Astrocyte of the hippocampus (primary cell): ENCODE measurements at places on chromosomes 4 and X.

- DNase-seq = no peak
Measured at GRCh38 chr4:2363951-2364653, 54.3 kb downstream of the ZFYVE28 start.

GRCh38 chrX:19361701-19362100 lies 18.0 kb downstream of the PDHA1 start:
- DNase-seq = no peak

DNA sequence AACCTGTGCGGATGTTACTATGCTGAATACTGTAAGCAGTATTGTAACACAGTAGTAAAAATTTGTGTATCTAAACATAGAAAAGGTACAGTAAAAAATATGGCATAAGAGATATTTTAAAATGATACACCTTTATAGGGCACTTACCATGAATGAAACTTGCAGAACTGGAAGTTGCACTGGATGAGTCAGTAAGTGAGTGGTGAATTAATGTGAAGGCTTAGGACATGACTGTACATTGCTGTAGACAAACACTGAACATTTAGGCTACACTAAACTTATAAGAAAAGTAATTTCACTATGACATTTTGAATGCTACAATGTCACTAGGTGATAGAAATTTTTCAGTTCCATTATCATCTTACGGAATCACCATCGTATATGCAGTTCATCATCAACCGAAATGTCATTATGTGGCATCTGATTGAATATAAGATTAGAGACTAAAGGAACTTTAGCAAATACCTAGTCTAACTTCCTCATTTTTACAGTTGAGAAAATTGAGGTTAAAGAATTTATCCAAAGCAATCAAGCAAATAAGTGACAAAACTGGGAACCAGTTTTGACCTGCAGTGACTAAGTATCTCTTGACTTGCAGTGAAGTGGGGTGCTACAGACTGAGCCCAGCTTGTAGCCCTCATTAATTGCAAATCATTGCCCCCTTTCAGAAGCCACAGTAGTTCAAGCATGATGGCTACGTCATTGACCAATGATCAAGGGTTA lies 55.3 kb downstream of the EGF start:
- peak; percentile 54 for DNase-seq

GRCh38 chrX:69102612-69103194 lies 62.5 kb downstream of the PJA1 start:
- no peak for DNase-seq

DNA sequence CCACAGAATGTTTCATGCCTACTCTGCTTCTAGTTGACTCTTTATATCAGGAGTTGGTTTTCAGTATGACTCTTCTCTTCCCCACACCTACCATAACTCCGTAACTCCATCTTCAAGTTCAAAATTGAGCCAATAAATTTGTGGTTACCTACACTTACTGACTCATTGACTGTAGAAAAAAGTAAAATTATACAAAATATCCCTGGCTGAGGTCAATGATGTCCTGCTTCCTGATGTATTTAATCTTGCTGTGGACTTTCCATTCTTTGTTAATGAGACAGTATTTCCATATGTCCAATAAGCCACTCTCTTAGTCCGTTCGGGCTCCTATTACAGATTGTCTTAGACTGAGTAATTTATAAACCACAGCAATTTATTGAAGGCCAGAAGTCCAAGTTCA lies 9.9 kb upstream of the NLGN4X start:
- DNase-seq = peak; percentile 3

DNA sequence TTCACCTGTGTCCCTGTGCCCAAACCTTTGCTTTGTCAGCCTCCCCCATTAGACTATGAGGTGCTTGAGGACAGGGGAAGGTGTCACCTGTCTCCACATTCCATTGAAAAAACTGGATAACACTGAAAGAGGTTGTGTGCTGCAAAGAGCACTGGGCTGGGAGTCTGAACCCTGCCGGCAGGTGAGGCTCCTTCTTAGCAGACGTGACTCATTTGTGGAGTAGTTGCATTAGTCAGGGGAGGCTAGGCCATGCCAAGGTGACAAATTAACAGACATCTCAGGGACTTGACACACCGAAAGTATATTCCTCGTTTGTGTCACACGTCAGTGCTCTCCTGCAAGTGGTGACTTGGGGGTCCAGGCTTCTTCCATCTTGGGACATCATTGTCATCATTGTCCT lies 95.9 kb upstream of the STX18 start:
- DNase-seq = no peak

- no peak for DNase-seq
Measured at GRCh38 chrX:152813206-152813605, 17.4 kb downstream of the CETN2 start.

DNA sequence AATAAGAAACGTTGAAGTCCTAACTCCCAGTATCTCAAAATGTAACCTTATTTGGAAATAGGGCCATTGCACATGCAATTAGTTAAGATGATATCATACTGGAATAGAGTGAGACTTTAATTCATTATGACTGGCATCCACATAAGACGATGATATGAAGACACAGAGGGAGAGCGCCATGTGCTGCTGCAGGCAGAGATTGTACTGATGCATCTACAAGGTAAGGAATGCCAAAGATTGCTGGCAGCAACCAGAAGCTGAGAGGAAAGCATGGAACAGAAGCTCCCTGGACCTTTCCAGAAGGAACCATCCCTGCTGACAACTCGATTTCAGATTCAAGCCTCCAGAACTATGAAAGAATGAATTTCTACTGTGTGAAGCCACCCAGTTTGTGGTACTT lies 697.0 kb upstream of the INTU start:
- no peak for DNase-seq

DNA sequence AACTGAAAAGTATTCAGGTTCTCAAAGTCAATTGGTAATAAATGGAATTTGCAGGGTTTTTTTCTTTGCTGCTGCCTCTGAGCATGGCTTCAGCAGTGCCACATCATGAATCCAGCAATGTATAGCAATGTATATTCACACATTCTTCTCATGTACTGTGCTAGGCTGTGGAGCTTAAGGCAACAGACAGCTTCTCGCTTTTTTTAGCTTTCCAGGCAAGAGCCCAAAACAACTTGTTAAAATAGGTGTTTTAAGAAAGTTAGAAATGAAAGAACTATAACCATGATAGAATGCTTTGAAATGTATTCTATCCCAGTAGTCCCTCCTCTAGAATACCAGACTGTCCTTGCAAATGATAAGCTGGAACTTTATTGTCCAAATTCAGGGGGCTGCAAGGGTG lies 30.4 kb downstream of the SMIM43 start:
- DNase-seq = no peak
